Ovary (tissue), 10 donors: ENCODE measurements at places on chromosomes 4 and X. TPM values are rescaled to one million over a fixed set of nuclear protein-coding genes. Genes with fewer than 3 reads are reported as not detected.

DNA sequence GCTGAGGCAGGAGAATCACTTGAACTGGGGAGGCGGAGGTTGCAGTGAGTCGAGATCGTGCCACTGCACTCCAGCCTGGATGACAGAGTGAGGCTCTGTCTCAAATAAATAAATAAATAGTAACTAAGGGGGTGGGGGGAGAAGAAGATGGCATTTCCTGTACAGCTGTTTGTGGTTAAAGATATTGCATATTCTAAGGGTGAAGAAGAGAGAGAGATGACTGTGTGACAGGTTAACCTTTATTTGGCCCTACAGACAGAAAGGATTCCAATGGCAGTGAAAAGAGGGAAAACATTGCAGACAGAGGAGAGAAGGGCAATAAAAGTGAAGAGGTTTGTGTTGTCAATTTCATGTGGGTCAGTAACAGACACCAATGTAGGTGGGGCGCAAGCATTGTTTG is 9.4 kb downstream of the TASL start:
- no peak for DNase-seq

The CPZ gene
- 75.7 TPM for total RNA-seq

The UGT8 gene
- total RNA-seq, result 4.5 TPM

GRCh38 chr4:139596034-139596683 is 40.1 kb upstream of the SETD7 start:
- no peak for DNase-seq

GRCh38 chr4:2295500-2295899 is 33.6 kb upstream of the MXD4 start:
- DNase-seq, result no peak

The ETNPPL gene
- 2.3 TPM for total RNA-seq

The PDLIM3 gene
- total RNA-seq, result 59.7 TPM

DNA sequence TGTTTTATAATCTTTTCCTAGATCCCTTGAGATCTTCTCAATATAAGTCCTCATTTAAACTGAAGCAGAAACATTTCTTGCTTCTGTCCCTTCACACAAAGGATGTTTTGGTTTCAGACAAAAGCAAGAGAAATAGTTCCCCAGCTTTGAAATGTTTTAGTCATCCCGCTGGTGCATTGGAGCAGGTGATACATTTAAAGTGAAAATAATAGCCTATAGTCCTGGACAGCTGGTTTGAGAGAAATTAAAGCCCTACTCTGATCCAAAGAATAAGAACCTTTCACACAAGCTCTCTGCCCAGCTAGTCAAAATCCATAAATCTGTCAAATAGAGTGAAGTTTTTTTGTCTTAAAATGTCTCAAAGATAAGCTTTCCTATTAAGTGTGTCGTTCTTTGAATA is 79.4 kb downstream of the LUZP4 start:
- no peak for DNase-seq

GRCh38 chrX:115255003-115255402 is 21.1 kb upstream of the LRCH2 start:
- no peak for DNase-seq

The SMIM10L2A gene
- 3.6 TPM for total RNA-seq

DNA sequence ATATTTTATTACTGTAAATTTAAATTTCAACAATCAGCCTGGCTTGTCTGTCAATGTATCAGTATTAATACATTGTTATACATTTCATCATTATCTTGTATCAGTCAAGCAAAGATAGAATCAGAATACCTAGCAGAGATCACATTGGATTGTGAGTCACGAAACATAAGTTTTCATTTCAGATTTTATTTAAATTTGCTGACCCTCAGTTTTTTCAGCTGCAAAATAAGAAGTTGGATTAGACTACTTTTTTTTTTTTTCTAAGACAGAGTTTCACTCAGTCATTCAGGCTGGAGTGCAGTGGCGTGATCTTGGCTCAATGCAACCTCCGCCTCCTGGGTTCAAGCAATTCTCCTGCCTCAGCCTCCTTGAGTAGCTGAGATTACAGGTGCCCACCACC is 33.4 kb upstream of the NKX3-2 start:
- no peak for DNase-seq

DNA sequence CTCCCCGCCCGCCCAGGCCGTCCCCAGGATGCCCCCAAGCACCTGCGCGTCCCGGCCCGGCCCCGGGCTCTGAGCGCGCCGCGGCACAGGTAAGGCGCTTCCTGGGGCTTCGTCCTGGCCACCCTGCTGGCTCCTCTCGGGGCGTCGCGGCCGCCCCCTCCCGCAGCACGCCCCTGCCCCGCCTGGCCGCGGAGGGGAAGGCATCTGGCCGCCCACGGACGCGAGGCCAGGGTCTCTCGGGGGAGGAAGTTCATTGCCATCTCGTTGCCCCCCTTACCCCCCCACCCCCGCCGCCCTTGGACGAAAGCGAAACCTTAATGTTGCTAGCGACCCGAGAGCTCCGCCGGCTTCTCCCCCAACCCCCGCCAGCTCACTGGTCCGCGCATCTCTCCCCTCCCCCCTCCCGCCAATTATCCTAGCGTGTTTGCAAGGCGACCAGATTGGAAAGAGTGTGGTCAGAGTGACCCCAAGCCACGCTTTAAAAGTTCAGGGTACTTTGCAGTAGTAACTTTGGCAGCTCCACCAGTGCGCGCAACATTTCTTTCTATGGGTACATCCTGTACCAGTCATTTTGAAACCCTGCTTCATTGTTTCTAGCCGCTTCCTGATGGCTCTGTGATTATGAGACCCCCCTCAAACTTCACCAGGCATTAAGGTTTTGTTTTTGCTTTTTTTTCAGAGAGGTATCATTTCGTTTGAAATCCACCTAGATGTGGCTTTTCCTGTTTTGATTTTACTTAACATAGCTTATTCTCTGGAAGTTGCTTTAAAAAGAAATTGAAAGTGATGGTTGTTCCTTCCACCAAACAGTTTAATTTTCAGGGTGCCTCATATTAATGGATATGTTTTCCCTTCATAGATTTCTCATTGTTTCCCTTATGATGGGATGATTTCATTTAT is 626 bp downstream of the TBC1D1 start:
- DNase-seq, result peak; percentile 58

GRCh38 chr4:931194-931959 is 739 bp downstream of the GAK start:
- DNase-seq, result no peak

The NUDT11 gene
- total RNA-seq, result 10.8 TPM

The NUP54 gene
- 26.1 TPM for total RNA-seq

The HDAC8 gene
- 23.7 TPM for total RNA-seq

DNA sequence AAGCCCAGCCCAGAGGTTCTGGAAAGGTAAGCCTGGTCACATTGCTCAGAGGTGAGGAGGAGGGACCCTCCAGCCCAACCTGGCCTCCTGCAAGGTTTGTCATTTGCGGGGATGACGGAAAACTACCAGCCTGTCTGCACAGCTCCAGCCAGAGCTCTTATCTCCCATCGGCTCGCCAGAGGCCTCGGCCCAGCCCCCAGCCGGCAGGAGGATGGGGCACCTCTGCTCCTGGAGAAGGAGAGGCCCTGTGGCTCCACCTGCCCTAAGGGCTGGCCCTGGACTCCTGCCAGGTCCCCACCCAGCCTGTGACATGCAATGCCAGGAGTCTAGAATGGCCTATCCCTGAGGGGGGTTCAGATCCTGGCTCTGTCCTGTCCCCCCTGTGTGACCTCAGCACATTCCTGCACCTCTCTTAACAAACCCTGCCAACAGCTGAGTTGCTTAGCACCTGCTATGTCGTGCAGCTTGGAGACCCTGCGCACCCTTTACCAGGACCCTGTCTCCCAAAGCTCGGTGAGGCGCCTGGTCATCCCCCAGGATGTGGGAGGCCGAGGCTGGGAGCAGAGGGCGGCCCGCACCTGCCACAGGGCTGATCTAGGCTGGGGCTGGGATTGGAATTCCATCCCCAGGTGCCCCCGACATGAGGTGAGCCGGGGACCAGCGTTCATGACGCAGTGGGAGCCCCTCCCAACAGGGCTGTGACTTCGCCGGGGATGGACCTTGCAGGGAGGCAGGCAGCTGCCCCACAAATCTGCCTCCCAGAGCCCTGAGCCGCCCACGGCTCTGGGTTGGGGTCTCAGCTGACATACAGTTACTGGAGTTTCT is 14.4 kb downstream of the ADRA2C start:
- DNase-seq, result no peak

DNA sequence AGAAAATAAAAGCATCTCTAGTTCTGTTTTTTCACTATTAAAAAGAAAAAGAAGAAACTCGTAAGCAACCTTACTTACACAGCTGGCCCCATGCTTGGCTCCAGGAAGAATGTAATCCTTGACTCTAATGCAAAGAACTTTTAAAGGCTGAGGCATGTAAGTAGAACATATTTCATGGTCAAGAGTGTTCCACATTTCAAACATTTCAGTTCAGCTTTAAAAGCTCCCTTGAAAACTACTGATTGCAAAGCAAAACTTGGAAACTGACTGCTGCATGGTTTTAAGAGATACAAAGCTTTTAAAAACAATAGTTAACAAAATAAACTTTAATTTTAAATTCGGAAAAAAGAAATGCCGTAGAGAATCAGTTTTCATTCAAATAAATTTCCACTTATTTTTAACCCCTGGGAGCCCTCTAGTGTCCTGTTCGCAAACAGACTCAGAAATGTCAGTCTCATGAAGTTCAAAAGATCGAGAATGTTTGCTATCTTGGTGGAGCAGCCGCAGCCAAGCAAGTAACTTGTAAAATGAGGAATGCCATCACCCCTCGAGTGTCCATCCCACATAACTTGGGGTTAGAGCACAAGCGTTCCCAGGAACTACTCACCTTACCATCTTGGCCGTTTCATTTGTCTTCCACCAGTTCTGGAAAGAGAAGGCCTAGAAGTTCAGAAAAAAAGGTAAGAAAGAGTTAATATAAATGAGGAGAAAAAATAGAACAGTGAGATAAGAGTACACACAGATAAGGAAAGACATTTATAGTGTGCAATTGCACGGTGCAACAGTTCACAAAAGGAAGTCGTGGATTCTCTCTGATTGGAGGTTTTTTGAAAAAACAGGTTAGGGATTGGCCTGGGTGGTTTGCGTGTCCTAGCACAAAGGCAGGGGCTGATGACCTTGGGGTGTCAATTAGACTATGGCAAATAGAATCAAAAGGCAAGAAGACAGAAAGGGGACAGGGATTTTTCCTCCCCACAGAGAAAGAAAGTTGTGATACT is at the start of gene GASK1B:
Gene GASK1B (minus strand): TSS at position 765 of the 998 bp plus-strand sequence. CDS start 1,650 bp downstream, outside the sequence.
- peak; percentile 37 for DNase-seq

The SULT1B1 gene
- total RNA-seq, result 0.23 TPM

The PDCL2 gene
- not detected for total RNA-seq

- DNase-seq, result no peak
These were observed 79.4 kb upstream of the HELT start for GRCh38 chr4:184938871-184939270.

The F8A2 gene
- not detected for total RNA-seq

DNA sequence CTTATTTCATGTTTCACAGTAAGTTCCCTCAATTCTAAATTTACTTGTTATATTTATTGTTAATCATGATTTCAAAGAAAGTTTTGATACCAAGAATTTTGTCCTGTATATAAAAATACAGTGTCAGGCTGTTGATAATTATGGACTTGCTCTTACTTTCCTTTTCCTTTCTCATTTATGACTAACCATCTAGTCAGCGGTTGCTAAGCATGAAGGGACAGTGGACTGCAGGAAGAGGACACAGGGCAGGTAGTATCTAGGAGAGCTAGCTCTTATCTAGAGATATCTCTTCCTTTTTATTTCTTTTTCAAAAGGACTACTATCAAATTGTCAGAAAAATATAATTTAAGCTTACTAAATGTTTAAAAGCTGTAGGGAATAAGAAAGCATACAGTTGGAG is 1.6 kb downstream of the OPRPN start:
- no peak for DNase-seq

GRCh38 chrX:57918750-57919436 is 8.6 kb upstream of the ZXDA start:
- DNase-seq, result peak; percentile 17

The SMR3B gene
- 0.77 TPM for total RNA-seq

GRCh38 chr4:64777286-64777685 is 368.0 kb upstream of the TECRL start:
- DNase-seq, result no peak

- DNase-seq, result no peak
These were observed 5.6 kb downstream of the HAND2 start for GRCh38 chr4:173524218-173525117.

- no peak for DNase-seq
These were observed 2.2 kb downstream of the TMEM156 start for GRCh38 chr4:39029752-39030694.

The PRR32 gene
- not detected for total RNA-seq

DNA sequence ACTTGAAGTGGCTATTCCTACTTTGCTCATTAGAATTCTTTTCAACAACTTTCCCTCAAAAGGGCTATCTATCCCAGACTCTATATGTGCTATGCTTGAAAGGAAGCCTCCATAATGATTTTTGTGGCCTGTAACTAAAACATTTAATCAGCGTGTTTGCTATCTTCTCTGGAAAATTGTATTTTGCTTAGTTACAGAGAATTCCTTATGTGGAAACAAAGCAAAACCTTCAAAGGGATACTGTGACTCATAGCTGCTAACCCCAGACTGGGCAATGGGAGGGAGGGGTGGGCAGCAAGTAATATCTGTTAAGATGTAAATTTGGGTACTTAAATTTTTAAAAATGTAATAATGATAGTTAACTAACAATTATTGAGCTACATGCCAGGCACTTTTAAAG is 3.7 kb downstream of the SLC25A14 start:
- no peak for DNase-seq

The PLAC1 gene
- total RNA-seq, result 0.30 TPM

The FRMPD3 gene
- 0.70 TPM for total RNA-seq

GRCh38 chr4:69951602-69952001 is 13.9 kb downstream of the CSN2 start:
- DNase-seq, result no peak

- no peak for DNase-seq
These were observed 448.3 kb upstream of the SLIT2 start for GRCh38 chr4:19803406-19803805.

The CUL4B gene
- 49.4 TPM for total RNA-seq

GRCh38 chrX:39242187-39242586 is 440.9 kb downstream of the MID1IP1 start:
- DNase-seq, result no peak

DNA sequence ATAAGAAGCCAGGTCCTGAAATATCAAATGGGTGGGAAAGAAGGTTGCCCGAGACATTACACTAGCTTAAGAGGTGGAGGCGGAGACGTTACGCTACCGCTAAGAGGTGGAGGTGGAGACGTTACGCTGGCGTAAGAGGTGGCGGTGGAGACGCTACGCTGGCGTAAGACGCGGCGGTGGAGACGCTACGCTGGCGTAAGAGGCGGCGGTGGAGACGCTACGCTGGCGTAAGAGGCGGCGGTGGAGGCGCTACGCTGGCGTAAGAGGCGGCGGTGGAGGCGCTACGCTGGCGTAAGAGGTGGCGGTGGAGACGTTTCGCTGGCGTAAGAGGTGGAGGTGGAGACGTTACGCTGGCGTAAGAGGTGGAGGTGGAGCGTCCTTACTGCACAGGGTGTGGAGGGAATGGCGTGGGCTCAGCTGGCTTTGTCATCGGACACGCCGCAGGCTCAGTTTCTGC is 12.8 kb downstream of the CYP4V2 start:
- no peak for DNase-seq

DNA sequence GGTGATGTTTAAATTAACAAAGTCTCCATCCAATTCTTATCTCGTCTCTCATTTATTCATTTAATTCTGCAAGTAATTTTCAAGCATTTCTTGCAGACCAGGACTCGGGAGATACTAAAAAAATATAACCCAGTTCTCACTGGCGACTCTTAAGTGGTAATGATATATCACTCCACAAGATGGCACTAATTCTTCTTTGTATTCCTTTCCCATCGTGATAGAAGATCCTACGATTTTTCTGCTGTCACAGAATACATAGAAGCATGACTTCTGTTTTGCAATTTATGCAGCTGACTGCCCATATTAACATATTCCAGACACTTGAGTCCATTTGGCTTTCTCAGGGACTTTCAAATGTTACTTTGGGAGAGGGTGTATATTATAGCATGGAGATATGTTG is 64.0 kb upstream of the FGF13 start:
- DNase-seq, result no peak
